Adrenal gland (tissue), 19 donors: ENCODE measurements at places on chromosomes 5 and 9. TPM values are rescaled to one million over a fixed set of nuclear protein-coding genes. Genes with fewer than 3 reads are reported as not detected.

DNA sequence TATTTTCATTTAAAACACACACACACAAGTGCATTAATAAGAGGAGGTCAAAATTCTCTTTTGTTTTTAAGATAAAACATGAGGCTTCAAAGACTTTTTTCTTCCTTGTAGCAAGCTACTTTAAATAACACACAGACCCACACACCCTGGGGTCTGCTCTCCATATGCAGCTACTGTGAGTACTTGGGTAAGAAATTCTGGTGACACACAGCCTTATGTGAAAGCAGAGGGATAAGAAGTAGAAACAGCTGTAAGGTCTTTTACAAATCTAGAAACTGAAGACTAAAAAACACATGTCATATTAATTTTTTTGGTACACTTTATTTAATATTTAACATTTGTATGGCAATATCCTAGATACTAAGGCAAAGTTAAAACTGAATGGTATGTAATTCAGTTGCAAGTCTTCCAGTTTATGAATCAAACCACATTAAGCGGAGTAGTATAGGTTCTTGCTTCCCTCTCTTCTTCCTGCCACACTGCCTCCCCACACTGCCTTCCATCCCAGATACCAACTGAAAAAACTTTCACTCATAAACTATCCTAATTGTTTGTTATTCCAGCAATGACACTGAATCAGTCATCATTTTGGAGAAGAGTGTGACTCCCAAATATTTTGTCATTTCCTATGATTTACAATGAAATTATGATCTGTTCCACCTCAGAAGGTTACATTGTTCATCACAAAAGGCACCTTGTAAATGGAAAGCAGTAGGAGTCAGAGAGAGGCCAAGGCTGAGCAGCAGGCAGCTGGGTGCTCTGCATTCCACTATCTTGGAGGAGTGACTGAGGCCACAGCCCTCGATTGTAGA, 92.0 kb downstream of the PLCXD3 start:
- DNase-seq = no peak
- peaks cover 10% of the 10 kb centered on the region for H3K4me1 ChIP-seq
- H3K27me3 ChIP-seq = no peaks in the 10 kb centered on the region
- no peak overlapping the region for H3K4me3 ChIP-seq
- H3K36me3 ChIP-seq = no peaks in the 10 kb centered on the region
- H3K27ac ChIP-seq = no peak overlapping the region

GRCh38 chr5:139733698-139734538, 61.7 kb upstream of the PSD2 start:
- H3K27me3 ChIP-seq = no peaks in the 10 kb centered on the region
- no peaks in the 10 kb centered on the region for H3K36me3 ChIP-seq
- DNase-seq = no peak
- no peak overlapping the region for H3K27ac ChIP-seq

GRCh38 chr5:98301547-98301946, 471.9 kb upstream of the RGMB start:
- H3K27ac ChIP-seq = no peak overlapping the region
- H3K4me1 ChIP-seq = no peaks in the 10 kb centered on the region
- H3K27me3 ChIP-seq = no peaks in the 10 kb centered on the region
- H3K36me3 ChIP-seq = no peaks in the 10 kb centered on the region
- DNase-seq = no peak
- no peak overlapping the region for H3K4me3 ChIP-seq

DNA sequence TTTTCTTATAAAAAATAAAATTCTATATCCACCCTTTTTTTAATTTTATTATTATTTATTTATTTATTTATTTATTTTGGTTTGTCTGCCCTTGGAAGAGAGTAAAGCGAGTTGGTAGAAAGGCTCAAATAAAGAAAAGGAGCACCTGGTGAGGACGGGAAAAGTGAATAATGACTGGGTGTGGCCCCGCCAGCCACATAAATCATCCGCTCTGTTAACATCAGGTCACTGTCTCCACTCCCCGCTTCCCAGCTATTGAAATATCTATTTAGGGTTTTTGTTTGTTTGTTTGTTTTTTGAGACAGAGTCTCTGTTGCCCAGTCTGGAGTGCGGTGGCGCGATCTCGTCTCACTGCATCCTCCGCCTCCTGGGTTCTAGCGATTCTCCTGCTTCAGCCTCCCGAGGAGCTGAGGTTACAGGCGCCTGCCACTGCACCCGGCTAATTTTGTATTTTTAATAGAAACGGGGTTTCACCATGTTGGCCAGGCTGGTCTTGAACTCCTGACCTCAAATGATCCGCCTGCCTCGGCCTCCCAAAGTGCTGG, 844 bp downstream of the POLR3G start:
- DNase-seq = no peak
- H3K27me3 ChIP-seq = no peaks in the 10 kb centered on the region
- peaks cover 6% of the 10 kb centered on the region for H3K4me1 ChIP-seq
- H3K36me3 ChIP-seq = no peaks in the 10 kb centered on the region

GRCh38 chr5:10360686-10361085, 7.2 kb downstream of the MARCHF6 start:
- no peak overlapping the region for H3K27ac ChIP-seq
- H3K27me3 ChIP-seq = no peaks in the 10 kb centered on the region
- H3K36me3 ChIP-seq = no peaks in the 10 kb centered on the region
- H3K4me1 ChIP-seq = peaks cover 7% of the 10 kb centered on the region

- H3K27me3 ChIP-seq = no peaks in the 10 kb centered on the region
- no peaks in the 10 kb centered on the region for H3K4me1 ChIP-seq
- H3K36me3 ChIP-seq = peaks cover 52% of the 10 kb centered on the region
- H3K27ac ChIP-seq = no peak overlapping the region
- no peak for DNase-seq
These were observed 41.4 kb downstream of the BICD2 start for GRCh38 chr9:92723299-92723625.

DNA sequence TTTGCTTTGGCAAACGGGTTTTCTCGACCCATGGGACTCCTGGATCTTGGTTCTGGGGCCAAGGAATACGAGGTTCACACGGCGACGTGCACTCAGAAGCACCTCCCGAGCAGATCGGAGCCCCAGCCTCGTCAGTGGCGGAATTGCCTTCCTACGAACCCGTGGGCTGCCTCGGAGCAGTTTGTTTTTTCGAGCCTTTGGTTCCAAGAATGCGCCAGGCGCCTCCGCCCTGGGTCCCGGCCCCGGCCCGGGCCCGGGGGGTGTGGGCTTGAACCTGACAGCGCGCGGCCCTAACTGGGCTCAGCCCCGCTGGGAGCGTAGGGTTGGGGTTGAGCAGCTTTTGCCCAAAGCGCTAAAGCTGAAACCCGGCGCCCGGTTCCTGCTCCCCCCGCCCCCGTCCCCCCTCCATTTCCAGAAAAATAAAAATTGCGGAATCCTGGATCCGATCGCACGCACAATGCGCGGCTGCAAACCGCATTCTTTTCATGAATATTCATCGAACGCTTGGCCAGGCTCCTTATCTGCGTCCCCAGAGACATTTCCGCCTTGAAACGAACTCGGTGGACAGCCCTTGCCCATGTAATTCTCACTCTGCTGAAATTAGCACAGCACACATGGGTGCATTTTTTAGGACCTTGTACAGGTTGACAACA, 1.0 kb downstream of the BASP1 start:
- H3K36me3 ChIP-seq = no peaks in the 10 kb centered on the region
- no peak overlapping the region for H3K27ac ChIP-seq
- H3K4me3 ChIP-seq = peak overlapping the region; percentile 64
- H3K4me1 ChIP-seq = no peaks in the 10 kb centered on the region
- DNase-seq = peak; percentile 57

DNA sequence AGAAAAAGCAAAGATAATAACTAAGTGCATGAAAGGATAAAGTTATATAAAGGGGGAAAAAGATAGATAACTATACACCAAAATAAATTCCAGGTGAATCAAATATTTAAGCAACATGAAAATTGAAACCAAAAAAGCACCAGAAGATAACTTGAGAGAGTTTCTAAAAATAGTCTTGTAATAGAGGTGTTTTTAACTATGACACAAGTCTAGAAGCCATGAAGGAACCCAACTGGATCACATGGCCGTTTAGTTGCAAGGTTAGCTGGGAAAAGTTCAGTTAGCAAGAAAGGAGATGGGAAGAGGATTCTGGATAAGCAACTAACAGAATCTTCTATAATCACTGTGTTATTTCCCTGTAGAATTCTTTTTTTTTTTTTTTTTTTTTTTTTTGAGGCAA, 9.2 kb upstream of the RASA1 start:
- DNase-seq = no peak
- no peak overlapping the region for H3K27ac ChIP-seq
- no peak overlapping the region for H3K4me3 ChIP-seq
- H3K4me1 ChIP-seq = no peaks in the 10 kb centered on the region

- H3K4me1 ChIP-seq = peaks cover 48% of the 10 kb centered on the region
- no peak overlapping the region for H3K4me3 ChIP-seq
- no peaks in the 10 kb centered on the region for H3K36me3 ChIP-seq
- no peak for DNase-seq
These were observed 61.3 kb downstream of the LHFPL2 start for GRCh38 chr5:78587081-78587774.

DNA sequence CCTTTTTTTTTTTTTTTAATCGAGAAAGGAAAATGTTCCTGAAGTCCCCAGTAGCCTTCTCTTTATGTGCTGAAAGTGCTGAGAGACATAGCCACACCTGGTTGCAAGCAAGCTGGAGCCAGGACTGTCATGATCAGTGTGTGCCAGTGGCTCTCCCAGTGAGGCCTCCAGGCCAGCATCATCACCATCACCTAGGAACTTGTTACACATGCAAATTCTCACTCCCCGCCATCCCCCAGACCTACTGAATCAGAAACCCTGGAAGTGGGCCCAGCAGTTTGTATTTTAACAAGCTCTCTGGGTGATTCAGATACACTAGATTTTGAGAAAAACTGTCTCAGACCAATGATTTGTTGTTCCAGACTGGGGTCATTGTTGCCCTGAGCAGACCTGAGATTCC, 181.9 kb upstream of the GLRA1 start:
- no peak for DNase-seq
- H3K27ac ChIP-seq = no peak overlapping the region
- H3K27me3 ChIP-seq = no peaks in the 10 kb centered on the region
- H3K4me1 ChIP-seq = no peaks in the 10 kb centered on the region
- H3K4me3 ChIP-seq = no peak overlapping the region
- H3K36me3 ChIP-seq = no peaks in the 10 kb centered on the region

DNA sequence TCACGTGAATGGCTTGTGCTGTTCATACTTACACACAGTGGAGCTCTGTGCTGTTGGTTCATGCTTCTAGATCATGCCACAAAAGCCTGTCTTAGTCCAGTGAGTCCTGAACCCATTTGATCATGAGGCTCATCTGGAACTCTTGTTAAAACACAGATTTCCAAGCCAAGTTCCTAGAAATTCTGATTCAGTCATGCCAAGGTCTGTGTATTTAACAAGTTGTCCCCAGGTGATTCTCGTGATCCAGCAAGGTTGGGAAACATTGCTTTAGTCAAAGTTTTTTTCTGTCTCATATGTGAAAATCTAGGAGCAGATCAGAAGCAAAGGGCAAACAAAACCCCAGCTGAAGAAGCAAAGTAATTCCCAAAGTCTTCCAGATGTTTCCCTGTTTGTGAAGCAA, 112.5 kb upstream of the GAS1 start:
- no peaks in the 10 kb centered on the region for H3K4me1 ChIP-seq
- DNase-seq = no peak
- no peak overlapping the region for H3K4me3 ChIP-seq
- no peak overlapping the region for H3K27ac ChIP-seq

- H3K27ac ChIP-seq = no peak overlapping the region
- H3K4me1 ChIP-seq = no peaks in the 10 kb centered on the region
- H3K36me3 ChIP-seq = no peaks in the 10 kb centered on the region
- no peak for DNase-seq
These were observed 8.6 kb downstream of the ITK start for GRCh38 chr5:157189223-157189622.

- no peak overlapping the region for H3K27ac ChIP-seq
- DNase-seq = peak; percentile 15
- no peaks in the 10 kb centered on the region for H3K27me3 ChIP-seq
These were observed 124.8 kb downstream of the HSD17B3 start for GRCh38 chr9:96177005-96177718.

- no peaks in the 10 kb centered on the region for H3K4me1 ChIP-seq
- no peaks in the 10 kb centered on the region for H3K27me3 ChIP-seq
- DNase-seq = peak; percentile 32
These were observed 341.1 kb downstream of the ZSWIM6 start for GRCh38 chr5:61673007-61673735.

- peaks cover 3% of the 10 kb centered on the region for H3K27me3 ChIP-seq
- H3K4me1 ChIP-seq = peaks cover 7% of the 10 kb centered on the region
These were observed 628 bp downstream of the HOMER1 start for GRCh38 chr5:79513308-79513703.

DNA sequence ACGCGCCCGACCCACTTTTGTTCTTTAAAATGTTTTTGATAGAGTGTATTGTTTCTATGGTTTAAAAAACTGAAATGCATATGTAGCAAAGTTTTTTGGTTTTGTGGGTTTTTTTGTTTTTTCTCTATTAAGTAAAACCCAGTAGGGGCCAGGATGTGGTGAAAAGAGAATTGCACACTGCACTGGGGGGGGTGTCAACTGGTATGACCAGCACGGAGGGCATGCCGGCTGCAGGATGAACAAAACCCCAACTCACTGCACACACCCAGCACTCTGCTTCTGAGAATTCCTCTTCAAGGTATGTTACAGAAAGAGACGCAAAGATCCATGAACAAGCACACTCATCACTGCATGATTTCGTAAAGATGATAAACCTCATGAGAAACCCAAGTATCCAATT, 75.0 kb downstream of the STK10 start:
- DNase-seq = no peak
- H3K4me1 ChIP-seq = peaks cover 23% of the 10 kb centered on the region
- H3K36me3 ChIP-seq = no peaks in the 10 kb centered on the region
- H3K27me3 ChIP-seq = no peaks in the 10 kb centered on the region
- H3K27ac ChIP-seq = no peak overlapping the region

Gene PTPDC1
- total RNA-seq = 7.2 TPM

Gene NSA2
- 106 TPM for total RNA-seq

Gene IRX1
- total RNA-seq = not detected

Gene DCAF12
- 52.2 TPM for total RNA-seq

Gene CTNND2
- total RNA-seq = 4.2 TPM

Gene PPP3R2
- not detected for total RNA-seq

Gene ARL14EPL
- total RNA-seq = not detected

Gene HSD17B3
- not detected for total RNA-seq

Gene ANKS6
- total RNA-seq = 14.7 TPM

Gene TMEM215
- total RNA-seq = not detected

Gene ZNF346
- total RNA-seq = 14.8 TPM

Gene ST8SIA4
- 7.2 TPM for total RNA-seq
